ENCODE measurements at places on chromosomes 7 and 10.

DNA sequence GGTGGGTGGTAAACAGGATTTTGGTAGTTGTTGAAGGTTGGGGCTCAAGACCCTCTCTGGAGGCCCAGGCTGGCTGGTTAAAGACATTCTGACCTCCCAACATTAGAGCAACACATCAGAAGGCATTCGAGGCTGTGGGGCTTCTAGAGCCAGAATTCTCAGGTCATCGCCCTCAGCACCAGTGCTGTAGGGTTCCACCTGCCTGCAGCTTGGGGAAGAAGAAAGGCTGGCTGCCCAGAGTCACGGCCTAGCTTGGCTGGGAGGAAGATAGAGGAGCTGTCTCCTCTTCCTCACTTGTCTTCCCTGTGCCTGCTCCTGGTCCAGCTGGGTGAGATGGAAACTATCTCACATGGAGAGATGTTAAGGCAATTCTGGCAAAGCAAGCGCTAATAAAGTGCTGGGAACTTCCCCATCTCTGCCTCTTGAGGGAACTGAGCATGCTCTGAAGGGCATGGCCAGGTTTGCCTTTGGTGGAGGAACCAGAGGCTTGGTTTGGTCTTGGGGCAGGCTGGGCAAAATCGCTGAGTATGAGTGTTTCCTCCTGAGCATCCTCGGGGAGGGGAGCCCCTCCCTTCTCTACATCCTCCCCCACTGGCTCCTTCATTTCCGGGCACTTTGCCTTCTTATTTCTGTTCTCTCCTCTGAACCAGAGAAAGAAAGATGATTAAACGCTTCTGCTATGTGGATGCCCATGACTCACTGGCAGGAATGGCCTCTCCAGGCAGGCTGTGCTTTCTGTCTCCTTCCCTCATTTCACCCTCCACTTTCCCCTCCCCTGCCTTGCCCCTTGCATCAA lies 509.0 kb upstream of the PODXL start:
- no peak overlapping the region for H3K4me3 ChIP-seq
- H3K27ac ChIP-seq: no peak overlapping the region
- no peaks in the 10 kb centered on the region for H3K4me1 ChIP-seq
- H3K36me3 ChIP-seq: no peaks in the 10 kb centered on the region
- H3K27me3 ChIP-seq: no peaks in the 10 kb centered on the region

DNA sequence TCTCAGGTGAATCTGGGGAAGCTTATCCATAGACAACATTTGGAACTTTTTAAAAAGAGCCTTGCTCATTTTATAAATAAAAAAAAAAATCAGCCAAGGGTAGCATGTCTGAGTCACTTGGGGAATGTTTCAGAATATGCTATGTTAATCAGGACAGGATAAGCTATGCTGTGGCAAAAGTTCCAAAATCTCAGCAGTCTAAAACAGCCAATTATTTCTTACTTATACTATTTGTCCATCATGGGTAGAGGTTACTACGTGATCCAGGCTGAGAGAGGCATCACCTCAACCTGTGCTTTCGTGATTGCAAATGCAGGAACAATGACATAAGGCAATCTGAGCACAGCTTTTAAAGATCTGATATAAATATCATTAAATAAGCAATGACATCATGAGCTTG lies 6.5 kb downstream of the SLC13A1 start:
- no peaks in the 10 kb centered on the region for H3K4me1 ChIP-seq
- DNase-seq: no peak
- no peak overlapping the region for H3K4me3 ChIP-seq
- H3K36me3 ChIP-seq: no peaks in the 10 kb centered on the region
- no peaks in the 10 kb centered on the region for H3K27me3 ChIP-seq
- H3K27ac ChIP-seq: no peak overlapping the region

GRCh38 chr10:88138319-88138848 lies 275.0 kb downstream of the PTEN start:
- no peaks in the 10 kb centered on the region for H3K27me3 ChIP-seq
- H3K27ac ChIP-seq: no peak overlapping the region
- H3K4me1 ChIP-seq: no peaks in the 10 kb centered on the region

DNA sequence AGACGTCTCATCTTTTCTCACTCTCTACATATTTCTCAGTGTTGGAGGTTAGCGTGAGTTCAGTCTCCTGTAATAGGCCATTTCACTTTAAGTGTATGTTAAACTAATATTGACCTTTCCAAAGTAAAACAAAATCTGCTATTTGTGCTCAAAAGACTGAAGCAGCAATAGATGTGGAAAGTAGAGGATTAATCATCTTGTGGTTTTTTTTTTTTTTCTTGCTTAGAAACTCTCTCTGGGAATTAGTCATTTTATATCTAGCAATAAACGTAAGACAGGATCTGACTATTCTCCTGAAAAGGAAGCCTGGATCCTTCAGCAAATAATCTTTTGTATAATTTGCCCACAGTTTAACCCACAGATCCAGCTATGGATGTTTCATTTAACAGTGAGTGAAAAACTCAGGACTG lies 81.7 kb downstream of the NRP1 start:
- H3K4me1 ChIP-seq: peaks cover 21% of the 10 kb centered on the region
- no peak overlapping the region for H3K27ac ChIP-seq
- DNase-seq: no peak
- H3K4me3 ChIP-seq: no peak overlapping the region

- H3K4me3 ChIP-seq: no peak overlapping the region
- DNase-seq: no peak
- H3K4me1 ChIP-seq: no peaks in the 10 kb centered on the region
- no peaks in the 10 kb centered on the region for H3K27me3 ChIP-seq
Observed at GRCh38 chr7:84202855-84203254, 8.3 kb upstream of the SEMA3A start.

DNA sequence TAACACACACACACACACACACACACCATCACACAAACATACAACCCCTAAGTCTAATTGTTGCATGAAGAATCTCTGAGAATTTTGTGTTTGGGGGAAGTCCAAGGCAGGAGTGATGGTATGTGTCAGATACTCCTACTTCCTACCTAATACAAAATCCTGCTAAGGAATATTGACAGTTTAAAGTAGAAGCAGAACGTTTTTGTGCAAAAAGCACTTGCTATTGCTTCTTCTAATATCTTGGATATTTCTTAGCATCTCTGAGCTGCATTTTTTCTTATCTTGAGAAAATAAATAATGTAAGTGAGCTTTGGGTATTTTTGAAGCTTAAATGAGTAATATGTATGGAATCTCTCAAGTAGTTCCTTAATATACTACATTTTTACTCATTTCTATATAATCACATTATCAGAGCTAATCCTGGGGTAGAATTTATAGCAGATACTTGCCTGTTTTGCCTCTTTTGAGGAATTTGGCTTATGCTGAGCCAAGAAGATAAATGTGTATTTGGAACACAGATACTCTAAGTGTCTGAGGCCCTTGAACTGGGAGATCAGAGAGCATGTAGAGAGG lies 212.3 kb downstream of the DKK1 start:
- H3K4me1 ChIP-seq: no peaks in the 10 kb centered on the region
- H3K27me3 ChIP-seq: no peaks in the 10 kb centered on the region
- DNase-seq: no peak
- no peak overlapping the region for H3K27ac ChIP-seq
- H3K36me3 ChIP-seq: no peaks in the 10 kb centered on the region
- H3K4me3 ChIP-seq: no peak overlapping the region

DNA sequence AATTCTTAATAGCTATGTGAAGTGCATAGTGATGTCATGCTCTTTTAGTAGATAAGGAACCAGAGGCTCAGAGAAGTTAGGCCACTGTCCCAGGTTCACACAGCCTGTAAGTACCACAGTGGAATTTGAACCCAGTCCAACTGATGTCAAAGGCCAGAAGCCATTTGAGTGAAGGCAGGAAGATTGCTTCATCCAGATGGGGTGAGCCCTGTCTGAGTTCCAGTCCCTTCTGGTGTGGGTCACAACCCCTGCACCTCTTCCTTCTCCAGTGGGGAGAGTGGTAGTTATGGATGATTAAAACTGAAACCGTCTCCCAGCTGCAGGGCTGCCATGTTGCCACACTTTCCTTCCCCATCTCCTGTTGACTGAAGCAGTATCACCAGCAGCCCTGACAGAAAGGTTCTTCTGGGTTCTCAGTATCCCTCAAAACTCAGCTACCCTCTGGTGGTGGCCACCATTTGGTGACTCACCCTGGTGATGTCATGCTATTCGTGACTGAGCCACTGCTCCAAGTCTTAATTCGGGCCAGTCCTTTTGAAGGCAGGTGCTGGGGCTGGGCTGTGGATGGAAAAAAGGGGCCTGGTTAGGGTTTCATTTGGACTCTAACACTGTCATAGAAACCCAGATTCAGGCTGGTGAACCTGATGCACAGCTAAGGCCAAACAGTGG lies 1.5 kb upstream of the C10orf95 start:
- H3K27me3 ChIP-seq: no peaks in the 10 kb centered on the region
- peak overlapping the region; percentile 1 for H3K27ac ChIP-seq
- no peak overlapping the region for H3K4me3 ChIP-seq
- H3K36me3 ChIP-seq: peaks cover 9% of the 10 kb centered on the region
- DNase-seq: no peak

DNA sequence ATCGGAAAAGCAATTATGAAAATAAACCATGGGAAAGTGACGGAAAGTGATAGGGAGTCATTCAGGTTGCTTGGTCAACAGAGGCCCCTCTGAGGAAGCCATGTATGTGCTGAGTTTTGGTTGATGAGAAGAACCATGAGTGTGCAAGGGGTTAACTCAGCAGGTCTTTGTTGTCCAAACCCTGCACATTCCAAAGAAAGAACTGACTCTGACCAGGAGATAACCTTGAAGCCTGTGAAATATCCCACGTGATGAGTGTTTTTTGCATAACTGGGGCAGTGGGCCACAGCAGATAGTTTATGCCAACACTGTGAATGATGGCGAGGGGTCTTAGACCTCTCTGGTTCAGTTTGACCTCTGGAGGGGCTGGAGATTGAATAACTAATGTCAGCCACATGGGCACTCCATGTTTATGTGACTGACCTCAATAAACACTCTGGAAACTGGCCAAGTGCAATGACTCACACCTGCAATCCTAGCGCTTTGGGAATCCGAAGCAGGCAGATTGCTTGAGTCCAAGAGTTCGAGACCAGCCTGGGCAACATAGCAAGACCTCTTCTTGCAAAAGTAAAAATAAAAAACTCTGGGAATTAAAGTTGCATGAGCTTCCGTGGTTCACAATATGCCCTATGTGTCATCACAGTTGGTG lies 154.0 kb upstream of the FOXK1 start:
- H3K27me3 ChIP-seq: no peaks in the 10 kb centered on the region
- H3K27ac ChIP-seq: no peak overlapping the region
- no peak overlapping the region for H3K4me3 ChIP-seq
- no peak for DNase-seq
- no peaks in the 10 kb centered on the region for H3K4me1 ChIP-seq

DNA sequence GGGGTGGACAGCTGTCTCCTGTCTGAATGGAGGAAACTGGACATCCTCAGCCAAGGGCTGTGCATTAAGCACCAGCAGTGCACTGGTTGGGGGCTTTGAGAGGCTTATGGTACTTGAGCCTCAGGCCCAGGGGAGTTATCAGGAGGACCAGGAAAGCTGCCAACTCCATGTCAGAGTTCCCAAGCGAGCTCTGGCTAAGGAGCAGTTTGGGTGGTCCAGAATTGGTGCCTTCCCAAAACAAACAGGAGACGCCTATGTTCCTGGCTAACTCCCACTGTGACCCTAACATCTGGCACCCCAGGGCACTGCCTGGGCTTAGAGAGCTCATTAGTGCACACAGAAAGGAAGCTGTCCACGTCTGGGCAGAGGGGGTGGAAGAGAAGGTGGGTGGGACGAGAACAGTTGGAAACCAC lies 408.6 kb upstream of the NPVF start:
- H3K27ac ChIP-seq: no peak overlapping the region
- no peaks in the 10 kb centered on the region for H3K4me1 ChIP-seq
- no peaks in the 10 kb centered on the region for H3K36me3 ChIP-seq
- no peaks in the 10 kb centered on the region for H3K27me3 ChIP-seq
- no peak for DNase-seq

DNA sequence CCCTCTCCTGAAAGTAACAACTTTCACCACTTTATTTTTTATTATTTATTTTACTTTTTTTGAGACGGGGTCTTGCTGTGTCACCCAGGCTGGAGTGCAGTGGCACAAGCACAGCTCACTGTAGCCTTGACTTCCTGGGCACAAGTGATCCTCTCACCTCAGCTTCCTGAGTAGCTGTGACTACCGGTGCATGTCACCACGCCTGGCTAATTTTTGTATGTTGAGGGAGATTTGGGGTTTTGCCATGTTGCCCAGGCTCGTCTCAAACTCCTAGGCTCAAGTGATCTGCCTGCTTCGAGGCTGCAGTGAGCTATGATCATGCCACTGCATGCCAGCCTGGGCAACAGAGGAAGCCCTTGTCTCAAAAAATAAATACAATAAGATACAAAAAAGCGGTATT lies 14.9 kb upstream of the SLIT1 start:
- H3K36me3 ChIP-seq: no peaks in the 10 kb centered on the region
- H3K27me3 ChIP-seq: no peaks in the 10 kb centered on the region
- H3K4me1 ChIP-seq: peaks cover 3% of the 10 kb centered on the region
- no peak for DNase-seq
- no peak overlapping the region for H3K27ac ChIP-seq
- H3K4me3 ChIP-seq: no peak overlapping the region
